ENCODE measurements at places on chromosomes 2 and 18. TPM values are rescaled to one million over a fixed set of nuclear protein-coding genes. Genes with fewer than 3 reads are reported as not detected.

- peak; percentile 26 for DNase-seq
Observed at GRCh38 chr2:79219383-79219988, 59.9 kb upstream of the REG3A start.

GRCh38 chr2:216092646-216093045 is 10.9 kb downstream of the TMEM169 start:
- DNase-seq = no peak

Gene CPLX4
- not detected for total RNA-seq

Gene HOXD4
- total RNA-seq = not detected

DNA sequence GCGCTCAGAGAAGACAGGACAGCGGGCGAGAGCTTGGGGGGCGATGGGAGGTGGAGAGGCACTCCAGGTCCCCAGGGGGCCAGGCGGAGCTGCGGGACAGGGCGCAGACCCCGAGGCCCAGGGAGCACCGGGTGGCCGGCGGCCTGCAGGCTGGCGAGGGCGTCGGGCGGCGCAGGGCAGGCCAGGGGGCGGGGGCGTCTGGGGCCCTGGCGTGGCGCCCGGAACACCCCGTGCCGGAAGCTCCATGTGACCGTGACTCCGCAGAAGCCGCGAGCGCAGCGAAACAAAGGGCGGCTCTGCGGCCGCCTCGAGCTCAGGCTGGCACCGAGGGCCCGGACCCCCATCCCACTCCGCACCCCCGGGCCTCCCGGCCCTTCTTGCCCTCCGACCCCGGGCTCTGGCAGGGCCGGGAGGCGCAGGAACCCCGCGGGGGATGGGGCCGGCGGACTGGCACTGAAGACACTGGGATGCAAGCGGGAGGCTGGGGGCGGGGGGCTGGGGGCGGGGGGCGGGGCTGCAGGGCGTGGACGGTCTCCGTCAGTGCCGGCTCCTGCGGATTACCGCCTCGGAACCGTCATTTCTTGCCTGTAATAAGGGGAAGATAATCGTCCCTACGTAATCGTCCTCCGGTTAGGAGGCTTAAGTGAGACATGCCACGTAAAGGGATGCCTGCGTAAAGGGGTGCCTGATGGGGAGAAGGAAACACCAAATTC is 19.1 kb downstream of the SH2D6 start:
- peak; percentile 50 for DNase-seq

- DNase-seq = no peak
Observed at GRCh38 chr2:38432820-38433606, 55.9 kb upstream of the ATL2 start.

Gene MOCOS
- total RNA-seq = not detected

DNA sequence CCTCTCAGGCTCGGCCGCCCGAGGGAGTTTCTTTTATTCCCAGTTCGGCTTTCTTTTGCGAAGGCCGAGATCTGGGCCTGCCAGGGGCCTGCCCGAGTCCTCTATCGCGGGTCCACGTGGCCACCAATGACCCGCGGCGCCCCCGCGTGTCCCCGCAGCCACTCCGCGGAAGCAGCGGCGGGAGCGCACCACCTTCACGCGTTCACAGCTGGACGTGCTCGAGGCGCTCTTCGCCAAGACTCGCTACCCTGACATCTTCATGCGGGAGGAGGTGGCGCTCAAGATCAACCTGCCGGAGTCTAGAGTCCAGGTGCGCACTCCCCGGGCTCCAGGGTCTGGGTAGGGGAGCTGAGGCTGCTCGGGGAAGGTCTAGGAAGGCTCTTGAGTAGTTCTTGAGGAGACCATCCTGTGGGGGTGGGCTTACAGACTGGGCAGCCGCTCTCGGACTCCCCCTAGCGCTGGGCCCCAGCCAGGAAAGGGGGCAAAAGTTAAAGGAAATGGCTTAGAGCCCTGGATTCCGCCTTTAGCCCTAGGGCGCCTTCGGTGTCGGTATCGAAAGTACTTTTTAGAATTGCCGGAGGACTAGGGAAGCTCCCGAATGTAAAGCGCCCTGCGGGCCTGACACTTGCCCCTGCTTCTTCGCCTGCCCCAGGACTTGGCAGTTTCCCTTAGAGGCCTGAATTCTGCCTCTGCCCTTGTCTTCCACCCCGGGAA is 3.4 kb downstream of the OTX1 start:
- DNase-seq = no peak

Gene ADNP2
- total RNA-seq = 27.3 TPM

- DNase-seq = no peak
Observed at GRCh38 chr18:9542924-9543323, 67.6 kb downstream of the RALBP1 start.

Gene IL1A
- total RNA-seq = not detected

GRCh38 chr2:159160412-159160811 is 126.1 kb downstream of the WDSUB1 start:
- peak; percentile 28 for DNase-seq

Gene MAL
- total RNA-seq = not detected

Gene GKN2
- not detected for total RNA-seq

DNA sequence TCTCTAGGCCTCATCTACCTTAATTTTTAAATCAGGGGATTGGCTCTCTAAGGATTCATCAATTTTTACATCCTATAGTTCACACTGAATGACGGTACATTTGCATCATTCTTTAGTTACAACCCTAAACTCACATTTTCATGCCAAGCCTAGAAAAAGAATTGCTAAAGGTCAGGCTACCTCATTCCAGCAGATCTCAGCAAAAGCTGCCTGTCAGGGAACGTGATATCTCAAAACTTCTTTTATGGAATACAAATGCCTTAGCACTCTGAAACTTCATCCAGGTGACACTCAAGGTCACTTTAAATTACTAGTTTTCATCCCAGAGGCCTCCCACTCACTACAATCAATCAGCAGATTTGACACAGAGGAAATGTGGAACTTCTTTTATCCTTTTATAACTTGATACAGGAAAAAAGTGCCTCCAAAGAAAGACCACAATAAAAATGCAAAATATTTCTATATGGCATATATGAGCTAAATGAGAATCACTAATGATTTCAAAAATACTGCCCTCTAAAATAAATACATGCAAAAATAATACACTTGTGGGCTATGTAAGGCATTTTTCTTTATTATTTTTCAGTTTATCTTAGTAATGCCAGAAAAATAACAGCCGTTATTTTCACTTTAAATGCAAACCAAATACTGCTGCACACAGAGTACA is 91.5 kb downstream of the ARHGEF33 start:
- no peak for DNase-seq

GRCh38 chr18:23365602-23366001 is 87.5 kb upstream of the RIOK3 start:
- no peak for DNase-seq

Gene TCF7L1
- total RNA-seq = 0.44 TPM

Gene REG3A
- total RNA-seq = not detected

Gene CERS6
- total RNA-seq = 23.5 TPM

DNA sequence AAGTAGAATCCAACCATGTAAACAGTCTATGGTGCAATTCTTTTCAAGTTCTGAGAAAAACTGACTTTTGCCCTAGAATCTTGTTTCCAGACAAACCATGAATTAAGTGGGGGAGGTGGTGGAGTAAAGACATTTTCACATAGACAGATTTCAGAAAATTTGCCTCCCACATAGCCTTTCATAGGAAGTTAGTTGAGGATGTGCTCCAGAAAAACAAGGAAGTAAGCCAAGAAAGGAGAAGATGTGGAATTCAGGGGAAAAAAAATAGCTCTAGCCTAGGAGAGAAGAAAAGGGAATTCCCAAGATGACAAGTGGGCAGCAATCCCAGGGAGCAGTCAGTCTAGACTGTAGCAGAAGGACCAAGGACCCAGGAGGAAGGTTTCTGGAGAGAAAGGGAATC is 17.4 kb downstream of the RUFY4 start:
- DNase-seq = no peak

GRCh38 chr2:43368483-43369385 is 142.3 kb upstream of the ZFP36L2 start:
- no peak for DNase-seq

All from G401 (cell line).